Fibroblast of villous mesenchyme (primary cell): ENCODE measurements at places on chromosomes 16 and 17. TPM values are rescaled to one million over a fixed set of nuclear protein-coding genes. Genes with fewer than 3 reads are reported as not detected.

EFCAB3 gene
- total RNA-seq, result not detected in 2 replicates

ZDHHC7 gene
- total RNA-seq, result 109 and 164 TPM in 2 replicates

CRYM gene
- total RNA-seq, result 0.32 TPM in 1 of 2 replicates, not detected in the other

KIF2B gene
- total RNA-seq, result not detected in 2 replicates

CIBAR2 gene
- not detected in 2 replicates for total RNA-seq

GRCh38 chr17:61087024-61087423 lies 312.6 kb upstream of the TBX2 start:
- no peak for DNase-seq

DNA sequence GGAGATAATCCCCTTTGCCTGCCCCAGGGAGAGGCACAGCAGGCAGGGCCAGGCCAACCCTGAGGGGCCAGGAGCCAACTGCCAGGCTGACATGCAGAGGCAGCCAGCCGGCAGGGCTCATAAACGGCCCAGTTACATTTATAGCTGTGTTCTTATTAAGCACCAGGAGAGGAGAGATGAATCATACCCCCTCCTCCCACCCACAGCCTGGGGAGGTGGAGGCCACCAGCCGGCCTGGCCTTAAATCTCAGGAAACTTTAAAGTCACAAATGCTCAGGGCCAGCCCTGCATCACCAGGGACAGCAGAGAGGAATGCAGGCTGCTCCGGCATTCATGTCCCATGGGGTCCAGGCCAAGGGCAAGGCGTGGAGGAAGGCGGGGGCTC lies 177.2 kb downstream of the TMEM132E start:
- no peak for DNase-seq

DNA sequence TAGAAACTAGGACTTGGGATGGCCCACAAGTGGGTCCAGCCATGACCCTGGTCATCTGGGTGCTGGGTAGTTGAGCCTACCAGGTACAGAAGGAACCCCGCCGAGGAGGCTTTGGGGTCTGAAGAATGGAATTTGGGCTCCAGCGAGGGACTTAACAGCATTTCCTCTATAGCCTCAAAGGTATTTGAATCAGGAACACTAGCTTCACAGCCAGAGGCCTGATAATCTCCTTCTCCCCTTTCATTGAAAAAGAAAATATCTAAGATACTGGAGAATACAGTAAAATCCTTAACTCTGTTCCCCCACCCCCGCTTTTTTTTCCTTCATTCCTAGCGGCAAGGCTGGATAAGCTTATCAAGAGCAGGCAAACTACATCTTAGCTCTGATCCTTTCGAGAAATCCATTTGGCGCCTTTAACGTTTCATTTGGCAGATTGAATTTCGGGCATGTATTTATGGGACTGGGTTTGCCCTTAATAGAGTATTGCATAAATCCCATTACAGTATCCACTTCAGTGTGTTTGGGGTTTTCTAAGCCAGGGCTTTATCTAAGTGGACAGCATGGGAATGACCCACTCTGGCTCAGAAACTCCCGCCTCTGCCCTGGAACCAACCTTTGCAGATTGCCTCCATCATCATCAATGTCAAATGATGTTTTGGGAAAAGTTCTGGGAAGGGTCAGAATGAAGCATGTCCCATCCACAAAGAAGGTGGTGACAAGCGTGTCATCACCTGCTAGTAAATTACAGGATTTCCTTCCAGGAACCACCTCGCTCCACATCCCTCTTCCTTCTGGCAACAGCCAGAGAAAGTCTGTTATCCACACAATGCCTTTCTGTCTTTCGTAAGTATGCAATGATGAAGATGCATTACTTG lies 36.9 kb downstream of the XYLT1 start:
- peak; percentile 57 for DNase-seq

DNA sequence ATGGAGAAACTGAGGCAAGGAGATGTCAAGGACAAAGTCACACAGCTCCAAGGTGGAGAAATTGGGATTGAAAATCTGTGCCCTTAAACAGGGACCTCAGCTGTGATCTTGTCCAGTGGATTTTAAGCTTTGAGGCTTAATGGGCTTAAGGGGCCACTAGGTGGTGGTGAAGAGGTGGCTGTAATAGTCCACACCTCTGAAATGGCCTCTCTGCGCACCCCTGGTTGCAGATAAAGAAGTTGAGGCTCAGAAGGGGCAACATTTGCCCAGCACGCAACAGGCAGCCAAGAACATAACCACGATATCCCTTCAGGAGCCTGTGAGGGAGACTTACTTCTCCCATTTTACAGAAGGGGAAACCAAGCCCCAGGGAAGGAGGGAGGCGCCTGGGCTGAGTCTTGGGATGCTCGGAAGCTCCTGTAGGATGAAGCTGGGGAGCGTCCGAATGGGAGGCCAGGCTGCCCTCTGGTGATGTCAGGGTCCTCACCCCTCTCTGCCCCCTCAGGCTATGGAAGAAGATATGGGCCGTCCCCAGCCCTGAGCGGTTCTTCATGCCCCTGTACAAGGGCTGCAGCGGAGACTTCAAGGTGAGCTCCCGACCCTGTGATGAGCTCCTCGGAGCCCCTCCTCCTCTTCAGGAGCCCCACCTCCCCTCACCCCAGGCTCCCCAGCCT lies 43.7 kb downstream of the IL21R start:
- no peak for DNase-seq

DNA sequence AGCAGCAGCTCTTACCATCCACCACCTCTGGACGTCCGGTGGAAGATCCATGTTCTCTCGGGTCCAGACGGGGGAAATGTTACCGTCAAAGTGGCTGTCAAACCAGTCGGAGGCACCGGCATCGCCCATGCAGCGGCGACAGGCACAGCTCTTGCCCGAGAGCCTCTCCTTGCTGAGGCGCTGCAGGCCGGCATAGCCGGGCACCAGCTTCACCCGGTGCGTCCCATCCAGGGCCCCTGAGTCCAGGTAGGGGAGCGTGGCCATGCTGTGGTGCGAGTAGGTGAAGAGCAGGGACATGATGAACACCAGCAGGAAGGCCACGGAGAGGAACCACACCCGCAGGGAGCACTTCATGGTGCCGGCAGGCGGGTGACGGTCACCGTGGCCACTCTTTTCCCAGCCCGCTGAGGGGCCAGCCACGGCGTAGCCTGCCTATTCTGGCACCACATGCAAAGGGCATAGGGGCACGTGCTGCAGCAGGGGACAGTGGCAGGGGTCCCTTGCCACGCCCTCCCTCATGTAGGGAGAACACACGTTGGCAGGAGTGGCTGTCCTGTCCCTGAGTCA lies 40.6 kb downstream of the ST3GAL2 start:
- no peak for DNase-seq

GRCh38 chr17:948284-948852 lies 31.2 kb downstream of the NXN start:
- DNase-seq, result peak; percentile 80

DNA sequence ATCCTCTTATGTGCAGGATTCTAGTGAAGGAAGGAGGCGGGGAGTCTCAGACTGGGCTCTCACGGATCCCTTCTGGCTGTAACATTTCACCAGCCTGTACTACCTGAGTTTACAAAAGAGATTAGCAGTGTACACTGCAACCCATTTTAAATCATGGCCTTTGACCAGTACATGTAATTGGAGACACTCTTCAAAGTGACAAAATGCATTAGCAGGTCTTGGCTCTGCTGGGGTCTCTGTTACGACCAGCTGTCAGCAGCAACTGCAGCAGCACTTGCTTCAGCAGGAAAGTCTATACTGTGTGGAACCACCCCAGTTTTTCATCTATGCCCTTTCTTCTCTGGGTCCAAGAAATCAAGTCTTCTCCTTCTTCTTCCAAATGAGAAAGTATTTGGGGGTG lies 322.8 kb upstream of the ASIC2 start:
- DNase-seq, result no peak

DNA sequence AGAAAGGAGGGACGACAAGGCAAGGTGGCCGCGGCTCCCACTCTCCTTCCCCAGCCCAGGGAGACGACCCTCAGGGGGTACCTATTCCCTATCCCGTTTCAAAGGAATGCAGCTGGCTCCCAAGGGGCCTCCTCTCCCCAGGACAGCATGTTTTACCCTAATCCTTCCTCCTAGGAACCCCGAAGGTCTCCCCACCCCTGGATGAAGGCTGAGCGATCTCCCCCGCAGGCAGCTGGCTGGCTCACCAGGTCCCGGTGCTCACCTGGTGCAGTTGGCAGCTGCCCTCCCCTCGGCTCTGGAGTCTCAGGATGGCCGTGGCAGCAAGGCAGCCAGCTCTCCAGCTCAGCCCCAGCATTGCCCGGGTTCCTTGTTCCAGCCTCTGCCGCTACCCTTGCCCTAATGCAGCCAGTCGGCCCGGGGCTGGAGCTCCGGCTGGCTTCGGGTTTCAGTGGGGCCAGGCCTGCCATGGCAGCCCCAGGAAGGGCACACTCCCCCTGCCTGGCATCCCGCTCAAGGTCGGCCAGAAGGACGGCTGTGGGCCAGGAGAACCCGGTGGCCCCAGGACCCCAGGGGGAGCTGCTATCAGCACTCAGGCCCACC lies 4.6 kb downstream of the CLUH start:
- no peak for DNase-seq

GRCh38 chr17:81223762-81224130 lies 981 bp upstream of the CEP131 start:
- DNase-seq, result no peak

GRCh38 chr17:31114956-31115555 lies 20.3 kb downstream of the NF1 start:
- no peak for DNase-seq

- peak; percentile 30 for DNase-seq
Observed at GRCh38 chr16:53219795-53220454, 165.1 kb downstream of the CHD9 start.

DNA sequence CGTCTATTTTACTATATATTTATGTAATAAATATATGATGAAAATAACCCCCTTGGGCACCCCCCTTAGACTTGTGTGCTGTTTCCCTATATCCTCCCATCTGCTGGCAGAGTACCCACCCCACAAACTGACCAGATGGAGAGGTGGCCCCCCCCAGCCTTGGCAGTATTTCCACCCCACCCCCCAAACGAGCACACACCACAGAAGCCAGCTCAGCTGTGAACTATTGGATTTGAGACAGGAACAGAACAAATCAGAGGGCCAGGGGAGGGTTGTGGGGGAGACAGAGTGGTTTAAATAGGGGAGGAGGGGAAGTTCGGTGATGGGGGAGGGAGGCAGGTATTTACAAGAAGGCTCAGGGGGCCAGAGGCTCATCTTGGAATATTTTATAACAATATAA lies 7.8 kb downstream of the NR1D1 start:
- no peak for DNase-seq
